ENCODE measurements at places on chromosomes 6 and 20.

GRCh38 chr6:50120300-50120699 is 70.6 kb upstream of the DEFB112 start:
- no peak for DNase-seq

DNA sequence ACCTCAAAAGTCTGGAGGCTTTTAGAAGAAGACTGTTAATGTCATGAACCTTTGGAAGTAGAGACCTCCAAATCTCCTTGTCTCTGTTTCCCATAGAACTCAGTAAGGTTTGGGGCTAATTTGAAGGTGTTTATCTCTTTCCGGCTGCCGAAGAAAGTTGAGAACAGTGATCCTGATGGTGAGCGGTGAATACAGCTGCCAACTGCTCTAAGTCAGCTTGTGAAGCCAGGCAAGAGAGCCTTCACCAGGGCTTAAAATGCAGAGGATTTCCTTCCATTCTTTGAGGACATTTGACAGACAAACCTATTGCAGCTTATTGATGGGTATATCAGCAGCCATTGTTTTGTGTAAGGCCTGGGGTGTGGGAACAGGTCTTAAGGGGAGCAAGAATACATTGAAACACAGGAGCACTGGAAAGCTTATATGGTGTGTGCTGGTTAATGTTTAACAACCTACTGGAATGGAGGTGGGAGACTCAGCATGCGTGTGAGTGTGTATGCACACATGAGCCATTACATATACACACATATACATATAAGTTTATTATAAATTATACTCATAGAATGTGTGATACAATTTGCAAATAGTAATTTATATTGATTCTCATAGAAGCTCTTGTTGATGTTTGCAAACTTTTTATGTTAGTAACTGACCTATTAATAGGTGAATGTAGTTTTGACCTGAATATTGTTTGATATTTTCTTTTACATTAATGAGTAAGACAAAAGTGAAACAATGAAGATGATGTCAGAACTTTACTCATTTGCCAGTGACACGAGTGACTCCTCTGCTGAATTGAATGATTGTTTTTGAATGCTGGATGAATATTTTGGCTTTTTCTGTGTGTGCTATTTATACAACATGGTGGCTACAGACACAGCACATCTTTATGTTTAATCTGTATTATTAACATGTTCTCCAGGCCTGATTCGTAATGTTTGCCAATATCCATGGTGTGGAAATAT is 18.1 kb downstream of the PLEKHG1 start:
- DNase-seq, result no peak

DNA sequence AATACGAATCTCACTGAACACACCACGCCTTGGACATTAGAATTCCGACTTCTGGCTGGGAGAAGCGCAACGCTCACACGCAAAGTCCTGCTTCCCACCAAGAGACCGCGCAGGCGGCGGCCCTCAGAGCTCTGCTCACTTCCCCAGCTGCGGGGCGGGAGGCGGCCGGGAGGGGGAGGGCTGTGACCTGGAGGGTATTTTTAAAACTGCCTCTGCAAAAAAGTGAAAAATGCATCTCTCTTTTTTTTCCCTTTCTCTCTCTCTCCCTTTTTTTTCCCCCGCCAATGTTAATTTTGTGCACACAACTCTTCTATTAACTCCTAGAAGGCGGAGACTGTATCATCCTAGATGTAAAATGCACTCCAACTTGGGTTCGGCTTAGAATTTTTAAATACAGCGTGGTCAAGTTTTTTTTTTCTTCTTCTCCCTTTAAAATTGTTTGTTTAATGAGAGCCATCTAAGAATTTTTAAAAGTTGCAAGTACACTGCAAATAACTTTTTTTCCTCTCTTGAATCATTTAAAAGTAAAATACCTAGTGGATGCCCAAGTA is 66.4 kb downstream of the STX11 start:
- DNase-seq, result peak; percentile 57

DNA sequence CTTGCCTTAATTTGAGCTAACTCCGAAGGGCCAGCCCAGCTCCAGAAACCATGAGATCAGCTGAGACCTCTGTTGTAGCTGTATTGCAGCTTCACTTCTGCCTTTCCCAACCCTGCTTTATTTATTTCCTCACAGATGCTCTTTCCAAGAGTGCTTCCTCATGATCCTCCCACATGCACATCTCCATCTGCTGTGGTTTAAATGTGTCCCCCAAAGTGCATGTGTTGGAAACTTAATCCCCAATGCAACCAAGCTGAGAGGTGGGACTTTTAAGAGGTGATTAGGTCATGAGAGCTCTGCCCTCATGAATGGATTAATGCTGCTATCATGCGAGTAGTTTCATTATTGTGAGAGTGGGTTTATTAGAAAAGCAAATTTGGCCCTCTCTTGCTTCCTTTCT is 164.4 kb upstream of the TAB2 start:
- DNase-seq, result no peak

GRCh38 chr20:39935901-39936300 is 753.1 kb downstream of the MAFB start:
- DNase-seq, result no peak

Data from stimulated activated CD8-positive, alpha-beta memory T cell treated with anti-CD3 and anti-CD28 coated beads, Interleukin-4, amount 100 ng/mL, for 24 hours (primary cell).